ENCODE measurements at places on chromosomes 4 and X. TPM values are rescaled to one million over a fixed set of nuclear protein-coding genes. Genes with fewer than 3 reads are reported as not detected.
A peak's percentile ranks its signal among the peaks of the same experiment; 100 is the strongest.

GRCh38 chr4:160110891-160111290 is 1008.0 kb downstream of the RAPGEF2 start:
- no peak for DNase-seq

- no peak for DNase-seq
Observed at GRCh38 chr4:7425591-7426468, 8.9 kb downstream of the PSAPL1 start.

GRCh38 chr4:20119141-20119540 is 132.6 kb upstream of the SLIT2 start:
- no peak for DNase-seq

- DNase-seq, result no peak
Observed at GRCh38 chr4:73187325-73187724, 71.3 kb downstream of the ANKRD17 start.

GRCh38 chr4:155639704-155640523 is 26.7 kb upstream of the GUCY1A1 start:
- no peak for DNase-seq

DNA sequence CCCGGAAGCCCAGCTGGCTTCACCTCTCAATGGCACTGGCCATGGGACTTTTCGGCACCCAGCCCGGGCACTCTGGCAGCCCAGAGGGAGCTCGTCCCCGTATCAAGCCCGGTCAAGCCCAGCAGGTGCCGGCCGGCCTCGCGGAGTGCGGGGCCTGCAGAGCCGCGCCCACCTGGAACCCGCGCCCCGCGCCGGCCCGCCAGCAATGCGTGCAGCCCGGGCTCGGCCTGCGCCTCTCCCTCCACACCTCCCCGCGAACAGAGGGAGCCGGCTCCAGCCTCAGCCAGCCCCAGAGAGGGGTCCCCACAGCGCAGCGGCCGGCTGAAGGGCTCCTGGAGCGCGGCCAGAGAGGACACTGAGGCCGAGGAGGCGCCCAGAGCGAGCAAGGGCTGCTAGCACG is 133.6 kb upstream of the FRG1 start:
- DNase-seq, result no peak

DNA sequence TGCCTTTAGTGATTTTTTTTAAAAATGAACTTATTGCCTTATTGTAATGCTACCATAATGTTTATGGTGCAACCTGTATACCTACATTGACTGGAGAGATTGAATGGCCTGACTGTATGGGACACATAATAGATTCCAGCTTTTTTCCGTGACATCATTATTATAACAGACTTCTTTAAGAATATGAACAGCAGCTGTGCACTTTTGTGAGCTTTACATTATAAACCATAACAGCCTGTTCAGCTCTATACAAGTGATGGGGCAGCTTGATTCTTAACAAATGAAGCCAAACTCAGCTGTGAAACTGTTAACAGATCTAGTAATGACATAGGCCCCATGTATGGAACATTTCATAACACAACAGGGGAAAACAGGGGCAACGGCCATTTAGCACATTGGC is 187.0 kb downstream of the BMPR1B start:
- DNase-seq, result no peak

DNA sequence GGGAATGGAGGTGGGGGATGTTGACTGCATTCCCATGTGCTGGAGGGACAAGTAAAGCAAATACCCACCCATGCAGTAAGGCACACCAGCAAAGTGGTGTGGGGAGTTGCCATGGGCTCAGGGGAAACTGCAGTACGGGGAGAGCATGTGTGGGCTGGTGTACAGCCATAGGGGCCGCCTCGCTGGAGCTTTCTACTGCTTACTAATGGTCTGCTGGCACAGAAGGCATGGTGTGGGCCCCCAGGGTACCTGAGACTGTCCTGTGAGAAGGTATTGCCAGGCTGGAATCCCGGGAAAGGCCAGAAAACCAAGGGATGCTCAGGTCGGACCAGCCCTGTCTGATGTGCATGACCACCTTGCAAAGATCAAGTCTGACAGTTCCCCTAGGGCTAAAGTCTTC is 199.1 kb downstream of the ARHGEF9 start:
- no peak for DNase-seq

GRCh38 chrX:72272868-72273267 is 4.2 kb downstream of the RPS4X start:
- no peak for DNase-seq

DNA sequence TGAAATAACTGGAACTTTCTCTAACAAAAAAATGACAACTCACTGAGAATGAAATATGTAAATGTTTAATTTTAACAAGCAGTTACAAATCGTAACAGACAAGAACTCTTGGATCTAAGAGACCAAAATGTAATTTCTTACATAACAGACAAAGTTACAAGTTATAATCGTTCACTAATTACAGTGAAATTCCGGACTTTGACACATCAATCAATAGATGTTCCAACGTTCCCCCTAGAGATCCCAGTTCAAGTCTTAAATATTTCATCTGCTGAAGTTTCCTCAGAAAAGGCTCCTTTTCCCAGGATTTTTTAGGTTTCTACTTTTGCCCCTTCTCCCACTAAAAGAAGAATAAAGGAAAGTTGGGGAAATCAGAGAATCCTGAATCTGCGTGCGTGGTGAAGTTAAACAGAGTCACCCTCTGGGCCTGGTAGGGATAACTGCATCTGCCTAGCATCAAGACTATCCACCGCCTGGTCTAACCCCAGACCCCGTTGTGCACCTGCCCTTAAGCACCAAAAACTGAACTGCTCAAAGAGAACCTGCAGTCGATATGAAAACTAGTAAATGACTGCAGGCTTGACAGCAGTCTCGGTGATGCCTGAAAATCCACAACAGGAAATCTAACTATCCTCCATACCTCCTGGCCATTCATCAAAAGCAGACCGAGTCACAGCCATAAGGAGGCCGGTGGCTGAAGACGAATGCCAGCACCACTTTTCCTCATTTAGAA is 2.3 kb downstream of the IRF2 start:
- DNase-seq, result peak; percentile 59

- DNase-seq, result peak; percentile 86
Observed at GRCh38 chr4:183438458-183439113, 5.8 kb upstream of the CDKN2AIP start.

DNA sequence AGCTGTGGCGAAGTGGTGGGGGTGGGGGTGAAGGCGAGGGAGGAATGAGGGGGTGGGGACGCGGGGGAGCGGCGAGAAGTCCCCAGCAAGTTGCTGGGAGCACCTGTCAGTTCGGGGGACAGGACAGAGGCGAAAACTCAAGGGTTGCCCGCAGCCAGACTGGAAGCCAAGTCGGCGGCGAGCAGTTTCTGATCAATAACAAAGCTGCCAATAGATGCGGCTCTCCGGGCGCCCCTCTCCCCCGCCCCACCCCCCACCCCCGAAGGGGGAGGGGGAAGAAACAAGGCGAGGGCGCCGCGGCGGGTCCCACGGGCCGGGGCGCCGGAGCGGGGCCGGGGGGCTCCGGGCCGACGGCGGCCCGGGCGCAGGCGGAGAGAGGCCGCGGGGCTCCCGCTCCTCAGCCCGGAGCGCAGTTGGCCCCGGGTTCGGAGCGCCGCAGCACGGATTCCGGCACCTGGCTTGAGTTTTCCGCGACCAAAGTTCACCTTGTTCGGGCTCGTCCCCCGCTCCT is 379 bp downstream of the PDGFC start:
- peak; percentile 34 for DNase-seq

- DNase-seq, result no peak
Observed at GRCh38 chr4:61447918-61448317, 247.8 kb downstream of the ADGRL3 start.

Gene DMRTC1
- total RNA-seq, result not detected

Gene ZNF711
- 26.6 TPM for total RNA-seq

Gene FABP2
- total RNA-seq, result not detected

Gene ARHGEF6
- 8.5 TPM for total RNA-seq

Gene MAGEA2B
- total RNA-seq, result not detected

Measured in stomach (tissue), 19 donors.